Uterine smooth muscle cell (primary cell): ENCODE measurements at places on chromosomes 12 and 14. TPM values are rescaled to one million over a fixed set of nuclear protein-coding genes. Genes with fewer than 3 reads are reported as not detected.

NUMB gene
- 42.3 and 42.9 TPM in 2 replicates for total RNA-seq

CD4 gene
- 0.25 TPM in 1 of 2 replicates, not detected in the other for total RNA-seq

INHBC gene
- not detected in 2 replicates for total RNA-seq

GPRC5A gene
- 15.6 and 25.2 TPM in 2 replicates for total RNA-seq

CELA1 gene
- not detected in 2 replicates for total RNA-seq

RND1 gene
- 0.12 TPM in 1 of 2 replicates, not detected in the other for total RNA-seq

RNASE7 gene
- total RNA-seq = not detected in 2 replicates

HOXC4 gene
- not detected in 2 replicates for total RNA-seq

SDS gene
- not detected in 2 replicates for total RNA-seq

TAS2R31 gene
- 5.7 and 8.2 TPM in 2 replicates for total RNA-seq

KRT8 gene
- 7.7 and 9.7 TPM in 2 replicates for total RNA-seq

SDSL gene
- 7.5 and 18.4 TPM in 2 replicates for total RNA-seq

RAB21 gene
- 23.9 and 45.7 TPM in 2 replicates for total RNA-seq

RNF41 gene
- total RNA-seq = 117 and 180 TPM in 2 replicates

KCNA1 gene
- total RNA-seq = under 0.01 TPM in 1 of 2 replicates, not detected in the other

ZFYVE26 gene
- total RNA-seq = 19.6 and 20.7 TPM in 2 replicates

PLXNC1 gene
- total RNA-seq = 1.7 and 3.2 TPM in 2 replicates

CLEC2B gene
- 13.9 and 15.0 TPM in 2 replicates for total RNA-seq

KLHL33 gene
- 0.11 and 0.12 TPM in 2 replicates for total RNA-seq

POTEG gene
- total RNA-seq = not detected in 2 replicates

IFI27L1 gene
- 23.1 and 27.0 TPM in 2 replicates for total RNA-seq

SRRM4 gene
- under 0.01 TPM in 1 of 2 replicates, not detected in the other for total RNA-seq

IL26 gene
- not detected in 2 replicates for total RNA-seq

KRT81 gene
- under 0.01 TPM in 1 of 2 replicates, not detected in the other for total RNA-seq

CMA1 gene
- total RNA-seq = not detected in 2 replicates

AHNAK2 gene
- 91.9 and 197 TPM in 2 replicates for total RNA-seq

LRTM2 gene
- total RNA-seq = not detected in 2 replicates

MSI1 gene
- 0.11 TPM in 1 of 2 replicates, not detected in the other for total RNA-seq

A2ML1 gene
- not detected in 2 replicates for total RNA-seq

MGP gene
- total RNA-seq = 4.0 and 45.0 TPM in 2 replicates

ANG gene
- 5.3 and 5.4 TPM in 2 replicates for total RNA-seq

NPFF gene
- not detected in 2 replicates for total RNA-seq

AVPR1A gene
- total RNA-seq = 0.37 and 0.89 TPM in 2 replicates
